ENCODE measurements at places on chromosomes 16 and 17.
A peak's percentile ranks its signal among the peaks of the same experiment; 100 is the strongest.

DNA sequence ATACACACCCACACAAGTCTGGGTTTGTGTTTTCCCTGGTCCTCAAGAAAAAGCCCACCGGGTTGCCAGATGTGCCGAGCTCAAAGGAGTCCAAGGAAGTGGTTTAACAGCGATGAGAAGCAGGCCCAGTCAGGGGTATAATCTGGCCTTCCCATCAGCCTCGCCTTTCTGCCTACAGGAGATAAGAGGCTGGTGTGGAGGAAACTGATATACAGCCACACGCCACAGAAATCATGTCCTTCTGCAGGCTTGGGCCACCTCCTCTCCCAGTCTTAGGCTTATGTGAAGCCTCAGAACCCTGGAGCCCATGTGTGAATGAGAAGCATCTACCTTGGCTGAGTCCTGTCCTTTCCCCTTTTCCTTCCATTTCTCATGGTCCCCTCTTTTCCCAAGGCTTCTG is 43.6 kb upstream of the MMP2 start:
- DNase-seq: no peak
- H3K4me1 ChIP-seq: no peaks in the 10 kb centered on the region
- H3K4me3 ChIP-seq: no peak overlapping the region
- H3K27me3 ChIP-seq: peaks cover 3% of the 10 kb centered on the region
- H3K36me3 ChIP-seq: no peaks in the 10 kb centered on the region
- no peak overlapping the region for H3K27ac ChIP-seq

DNA sequence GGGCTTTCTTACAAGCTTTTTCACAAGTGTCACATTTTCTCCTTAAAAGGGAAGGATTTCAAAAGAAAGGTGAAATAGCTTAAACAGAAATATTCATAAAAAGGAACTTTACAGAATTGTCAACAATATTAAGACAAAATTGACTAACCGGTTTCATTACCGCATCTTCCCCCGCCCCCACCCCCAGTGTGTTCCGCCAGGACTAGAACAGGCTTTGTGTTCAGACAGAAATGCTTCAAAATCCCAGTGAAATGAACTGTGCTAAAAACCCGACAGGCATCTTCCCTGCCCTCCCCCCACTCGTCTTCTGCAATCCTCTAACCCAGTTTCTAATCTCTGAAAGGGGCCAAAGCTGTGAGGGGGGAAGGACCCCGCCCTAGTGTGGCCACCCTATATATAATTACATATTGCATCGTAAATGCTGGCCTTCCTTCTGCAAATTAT is 990 bp upstream of the ROGDI start:
- DNase-seq: no peak
- H3K4me1 ChIP-seq: peaks cover 16% of the 10 kb centered on the region
- no peaks in the 10 kb centered on the region for H3K27me3 ChIP-seq
- H3K4me3 ChIP-seq: no peak overlapping the region
- no peaks in the 10 kb centered on the region for H3K36me3 ChIP-seq

GRCh38 chr17:36849871-36850348 is 87.4 kb upstream of the LHX1 start:
- no peaks in the 10 kb centered on the region for H3K27me3 ChIP-seq
- no peak for DNase-seq
- H3K4me1 ChIP-seq: no peaks in the 10 kb centered on the region
- no peak overlapping the region for H3K4me3 ChIP-seq
- H3K36me3 ChIP-seq: no peaks in the 10 kb centered on the region

DNA sequence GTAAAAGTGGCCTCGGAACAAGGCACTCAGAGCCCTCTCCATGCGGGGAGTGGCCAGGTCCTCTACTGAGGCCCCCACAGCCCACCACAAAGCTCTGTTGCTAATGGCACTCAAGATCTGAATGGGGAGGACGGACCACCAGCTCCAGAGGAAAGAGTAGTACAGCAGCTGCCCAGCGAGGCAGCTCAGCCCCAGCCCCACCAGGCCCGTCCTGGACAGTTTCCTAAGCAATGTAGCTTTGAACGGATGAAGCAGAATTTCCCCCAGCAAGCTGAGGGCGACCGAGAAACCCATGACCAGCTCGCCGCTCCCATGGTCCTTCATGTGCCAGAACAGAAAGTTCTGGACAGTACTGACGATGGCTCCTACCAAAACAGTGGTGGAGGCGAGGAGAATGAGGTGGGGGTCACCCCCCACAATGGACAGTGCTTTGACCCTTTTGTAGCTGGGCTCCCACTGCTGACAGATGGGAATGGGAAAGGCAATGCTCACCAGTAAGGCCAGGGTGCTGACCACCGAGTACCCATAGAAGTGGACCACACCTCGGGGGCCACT is 1.5 kb downstream of the MFSD6L start:
- H3K36me3 ChIP-seq: no peaks in the 10 kb centered on the region
- peaks cover 7% of the 10 kb centered on the region for H3K4me1 ChIP-seq
- peak overlapping the region; percentile 81 for H3K4me3 ChIP-seq
- no peak for DNase-seq

DNA sequence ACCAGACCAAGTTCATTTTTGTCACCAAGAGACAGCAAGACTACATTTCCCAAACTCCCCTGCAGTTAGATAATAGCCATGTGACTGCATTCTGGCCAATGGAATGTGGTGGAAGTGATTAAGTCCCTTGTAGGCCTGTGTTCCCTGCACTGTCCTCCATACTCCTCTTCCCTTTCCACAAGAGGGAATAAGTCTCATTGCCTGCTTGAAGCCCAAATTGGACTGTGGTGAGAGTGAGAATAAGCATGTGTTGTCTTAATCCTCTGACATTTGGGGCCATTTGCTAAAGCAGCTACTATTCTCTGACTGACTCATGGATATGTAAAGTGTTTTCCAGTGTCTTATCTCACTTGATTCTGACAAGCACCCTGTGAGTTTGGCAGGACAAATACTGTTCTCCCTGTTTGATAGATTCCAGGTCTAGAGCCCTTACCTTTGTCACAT is 20.7 kb downstream of the PIK3R6 start:
- DNase-seq: no peak
- no peak overlapping the region for H3K27ac ChIP-seq
- H3K27me3 ChIP-seq: no peaks in the 10 kb centered on the region

DNA sequence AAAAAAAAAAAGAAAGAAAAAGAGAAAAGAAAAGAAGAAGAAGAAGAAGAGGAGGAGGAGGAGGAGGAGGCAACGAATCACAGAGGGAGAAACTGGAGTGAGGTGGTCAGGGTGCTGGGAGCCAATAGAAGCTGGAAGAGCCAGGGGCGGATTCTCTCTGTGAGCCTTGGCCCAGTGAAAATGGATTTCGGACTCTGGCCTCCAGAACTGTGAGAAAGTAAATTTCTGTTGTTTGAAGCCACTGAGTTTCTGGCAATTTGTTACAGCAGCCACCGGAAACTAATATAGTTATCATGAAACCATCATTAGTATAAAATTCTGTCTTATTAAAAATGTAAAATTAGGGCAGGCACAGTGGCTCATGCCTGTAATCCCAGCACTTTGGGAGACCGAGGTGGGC is 27.7 kb upstream of the WFIKKN2 start:
- H3K27ac ChIP-seq: no peak overlapping the region
- no peaks in the 10 kb centered on the region for H3K36me3 ChIP-seq
- H3K4me1 ChIP-seq: peaks cover 10% of the 10 kb centered on the region
- H3K4me3 ChIP-seq: no peak overlapping the region
- no peak for DNase-seq

- DNase-seq: no peak
- peaks cover 9% of the 10 kb centered on the region for H3K36me3 ChIP-seq
- no peak overlapping the region for H3K4me3 ChIP-seq
- peak overlapping the region; percentile 59 for H3K27ac ChIP-seq
These were observed 46.5 kb downstream of the HNF1B start for GRCh38 chr17:37698132-37698910.

DNA sequence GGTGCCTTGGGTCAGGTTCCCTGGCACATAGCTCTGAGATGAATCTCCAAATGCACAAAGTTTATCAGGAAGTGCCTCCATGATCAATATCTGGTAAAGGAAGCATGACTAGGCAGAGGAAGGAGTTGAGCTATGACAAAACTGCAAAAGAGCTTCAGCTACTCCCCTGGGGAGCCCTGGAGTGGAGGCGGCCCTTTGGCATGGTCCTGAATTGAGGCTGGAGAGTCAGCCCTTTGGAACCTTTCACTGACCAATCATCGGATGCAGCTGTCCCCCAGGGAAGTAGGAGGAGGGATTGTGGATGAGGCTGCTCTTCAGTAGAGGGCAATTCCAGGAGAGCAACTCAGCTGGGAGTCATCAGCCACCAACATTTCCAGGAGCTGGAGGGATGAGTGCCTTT is 46.1 kb upstream of the NLRP1 start:
- DNase-seq: no peak
- H3K27me3 ChIP-seq: no peaks in the 10 kb centered on the region
- H3K4me1 ChIP-seq: no peaks in the 10 kb centered on the region
- no peaks in the 10 kb centered on the region for H3K36me3 ChIP-seq

- peaks cover 3% of the 10 kb centered on the region for H3K36me3 ChIP-seq
- H3K27ac ChIP-seq: no peak overlapping the region
- H3K4me1 ChIP-seq: peaks cover 9% of the 10 kb centered on the region
- no peaks in the 10 kb centered on the region for H3K27me3 ChIP-seq
These were observed 10.2 kb downstream of the SOCS7 start for GRCh38 chr17:38361694-38362465.

- no peak for DNase-seq
- no peaks in the 10 kb centered on the region for H3K27me3 ChIP-seq
- no peaks in the 10 kb centered on the region for H3K36me3 ChIP-seq
- H3K27ac ChIP-seq: no peak within 1 kb of the TSS
- H3K4me3 ChIP-seq: no peak within 1 kb of the TSS
- no peaks in the 10 kb centered on the region for H3K4me1 ChIP-seq
These were observed at the start of gene KRT9 for GRCh38 chr17:41571561-41572434. TSS of gene KRT9 (minus strand) at chr17:41572059. CDS start at chr17:41571992, 67 bp downstream.

DNA sequence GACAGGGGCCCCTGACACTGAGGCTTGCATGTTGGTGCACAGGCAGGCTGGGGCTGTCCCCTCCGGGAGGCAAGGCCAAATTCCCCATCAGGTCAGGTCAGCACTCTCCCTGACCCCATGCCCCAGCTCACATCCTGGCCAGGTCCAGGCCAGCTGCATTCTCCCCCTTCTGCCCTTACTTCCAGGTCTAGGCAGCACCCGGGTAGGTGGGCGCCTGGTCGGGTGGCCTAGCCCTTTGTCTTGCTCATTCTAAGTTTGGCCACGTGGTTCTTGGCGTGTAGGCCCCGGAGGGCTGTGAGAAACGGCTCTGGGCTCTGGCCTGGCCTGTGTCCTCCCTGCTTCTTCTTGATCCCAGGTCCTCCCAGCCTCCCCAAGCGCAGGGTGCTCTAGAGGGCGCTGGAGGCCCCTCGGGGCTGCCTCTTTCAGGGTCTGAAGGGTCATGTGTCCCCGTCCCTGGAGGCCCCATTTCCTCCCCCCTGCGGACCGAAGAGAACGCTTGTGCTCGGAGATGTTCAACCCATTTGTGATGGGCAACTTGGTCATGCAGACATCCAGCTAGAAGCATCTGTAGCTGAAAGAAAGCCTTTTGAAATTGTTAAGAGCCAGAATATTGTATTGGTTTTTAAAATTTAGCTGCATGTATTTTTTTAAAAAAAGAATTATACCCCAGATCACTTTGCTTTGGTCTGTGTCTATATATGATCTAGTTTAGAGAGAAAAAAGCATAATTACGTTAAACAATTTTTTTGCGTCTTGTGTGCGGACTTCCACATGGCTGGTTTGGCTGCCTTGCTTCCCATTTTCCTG is 6.7 kb downstream of the BAHCC1 start:
- no peak for DNase-seq
- H3K27ac ChIP-seq: no peak overlapping the region
- H3K4me1 ChIP-seq: no peaks in the 10 kb centered on the region

DNA sequence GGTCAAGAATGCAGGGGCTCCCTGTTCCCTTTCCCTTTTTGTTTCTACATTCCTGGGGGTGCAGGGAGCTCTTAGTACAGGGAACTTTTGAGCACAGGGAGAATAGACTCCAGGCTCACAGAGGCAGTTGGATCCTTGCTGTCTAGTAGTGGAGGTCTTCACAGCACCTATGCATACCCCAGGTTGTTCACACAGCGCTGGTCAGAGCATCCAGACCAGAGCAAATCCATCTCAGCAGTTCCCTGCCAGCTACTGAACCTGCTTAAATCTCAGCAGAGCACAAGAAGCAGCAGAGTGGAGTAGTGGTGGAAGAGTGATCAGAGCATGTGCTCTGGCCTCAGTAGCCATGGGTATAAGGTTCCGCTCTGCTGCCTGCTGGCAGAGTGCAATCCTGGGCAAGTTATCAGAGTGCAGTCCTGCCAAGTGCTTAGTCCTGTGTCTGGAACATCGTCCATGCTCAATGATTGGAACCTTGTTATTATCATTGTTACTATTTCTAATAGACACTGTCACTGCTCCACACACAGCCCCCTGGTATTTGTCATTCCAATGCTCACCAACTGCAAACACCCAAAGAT is 220.4 kb downstream of the CBLN1 start:
- no peak overlapping the region for H3K4me3 ChIP-seq
- H3K27me3 ChIP-seq: no peaks in the 10 kb centered on the region
- no peak overlapping the region for H3K27ac ChIP-seq
- no peaks in the 10 kb centered on the region for H3K36me3 ChIP-seq
- no peak for DNase-seq

DNA sequence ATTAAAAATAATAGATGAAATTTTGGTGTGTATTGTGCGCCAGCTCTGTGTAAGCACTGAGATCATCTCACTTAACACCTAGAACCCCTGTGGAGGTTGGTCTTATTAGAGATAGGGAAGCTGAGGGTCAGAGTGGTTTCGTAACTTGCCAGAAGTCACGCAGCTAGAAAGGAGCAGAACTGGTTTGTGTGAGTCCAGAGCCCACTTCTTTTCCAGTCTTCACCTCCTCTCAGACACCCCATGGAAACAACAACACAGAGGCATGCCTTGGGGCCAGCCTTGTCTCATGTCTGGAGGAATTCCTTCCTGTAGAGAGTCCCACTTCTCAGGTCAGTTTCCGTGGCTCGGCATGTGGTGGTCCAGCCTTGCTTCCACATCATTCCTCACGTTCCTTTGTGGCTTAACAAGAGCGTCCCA is 16.5 kb downstream of the YPEL2 start:
- H3K4me1 ChIP-seq: no peaks in the 10 kb centered on the region
- H3K36me3 ChIP-seq: no peaks in the 10 kb centered on the region
- H3K27ac ChIP-seq: no peak overlapping the region
- no peaks in the 10 kb centered on the region for H3K27me3 ChIP-seq

DNA sequence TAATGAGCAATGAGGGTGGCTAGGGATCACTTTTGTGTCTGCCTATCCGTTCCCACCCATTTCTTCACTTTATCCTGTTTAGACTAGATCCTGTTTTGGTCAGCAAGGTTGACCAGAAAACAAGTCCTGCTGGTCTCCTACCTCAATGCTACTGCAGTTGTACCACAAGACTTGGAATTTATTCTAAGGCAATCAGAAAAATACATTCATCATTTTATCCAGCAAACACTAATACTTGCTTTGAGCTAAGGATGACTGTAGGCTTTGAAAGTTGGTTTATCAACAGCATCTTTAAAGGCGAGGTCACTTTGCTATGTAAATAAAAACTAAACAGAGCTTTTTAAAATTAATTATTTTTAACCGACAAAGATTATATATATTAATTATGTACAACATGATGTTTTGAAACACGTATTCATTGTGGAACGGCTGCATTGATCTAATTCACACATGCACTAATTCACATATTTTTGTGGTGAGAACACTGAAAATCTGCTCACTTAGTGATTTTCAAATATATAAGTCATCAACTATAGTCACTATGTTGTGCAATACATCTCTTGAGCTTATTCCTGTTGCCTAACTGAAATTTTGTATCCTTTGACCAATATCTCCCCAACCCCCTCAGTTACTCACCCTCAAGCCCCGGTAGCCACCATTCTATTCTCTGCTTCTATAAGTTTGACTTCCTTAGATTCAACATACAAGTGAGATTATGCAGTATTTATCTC is 125.9 kb upstream of the HS3ST3A1 start:
- H3K27me3 ChIP-seq: no peaks in the 10 kb centered on the region
- H3K4me3 ChIP-seq: no peak overlapping the region
- H3K36me3 ChIP-seq: no peaks in the 10 kb centered on the region
- H3K27ac ChIP-seq: no peak overlapping the region

Data from pancreas (tissue), 10 donors.